Astrocyte of the spinal cord (primary cell): ENCODE measurements at places on chromosomes 6 and 20.
A peak's percentile ranks its signal among the peaks of the same experiment; 100 is the strongest.

- DNase-seq = no peak
Measured at GRCh38 chr6:91127752-91128151, 540.9 kb upstream of the MAP3K7 start.

DNA sequence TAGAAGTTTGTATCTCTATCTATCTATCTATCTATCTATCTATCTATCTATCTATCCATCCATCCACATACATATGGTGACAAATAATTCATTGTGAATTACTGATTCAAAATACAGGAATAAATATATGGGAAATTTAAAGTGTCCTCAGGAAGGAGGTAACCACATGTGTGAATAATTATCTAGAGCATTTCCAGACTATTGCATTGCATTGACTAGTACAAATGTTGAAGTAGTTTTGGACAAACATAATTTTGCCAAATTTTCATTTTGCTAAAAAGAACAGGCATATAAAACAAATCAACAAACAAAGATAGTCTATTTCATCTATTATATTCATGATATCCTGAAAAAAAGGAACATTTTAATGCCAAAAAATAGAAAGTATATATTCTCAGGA, 192.7 kb downstream of the UTRN start:
- no peak for DNase-seq

DNA sequence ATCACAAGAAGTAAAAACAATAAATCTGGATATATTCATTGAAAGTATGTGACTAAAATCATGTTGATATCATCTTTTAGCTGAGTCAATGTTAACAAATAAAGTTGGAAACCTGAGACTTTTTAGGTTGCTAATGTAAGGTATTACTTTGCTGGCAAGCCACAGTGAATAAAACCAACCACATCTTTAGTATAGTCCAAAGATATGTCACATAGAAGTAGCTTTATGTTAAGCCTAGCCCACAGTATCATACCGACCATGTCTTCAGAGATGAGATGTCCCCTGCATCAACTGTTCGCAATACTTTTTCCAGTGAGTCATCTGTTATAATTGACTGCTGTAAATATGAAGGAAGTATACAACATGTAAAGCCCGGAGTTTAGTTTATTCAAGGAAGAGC, 107.6 kb upstream of the MCHR2 start:
- DNase-seq = no peak

GRCh38 chr6:147281895-147282565, 77.8 kb downstream of the STXBP5 start:
- DNase-seq = no peak

- no peak for DNase-seq
Measured at GRCh38 chr6:34027445-34027936, 118.4 kb downstream of the GRM4 start.

DNA sequence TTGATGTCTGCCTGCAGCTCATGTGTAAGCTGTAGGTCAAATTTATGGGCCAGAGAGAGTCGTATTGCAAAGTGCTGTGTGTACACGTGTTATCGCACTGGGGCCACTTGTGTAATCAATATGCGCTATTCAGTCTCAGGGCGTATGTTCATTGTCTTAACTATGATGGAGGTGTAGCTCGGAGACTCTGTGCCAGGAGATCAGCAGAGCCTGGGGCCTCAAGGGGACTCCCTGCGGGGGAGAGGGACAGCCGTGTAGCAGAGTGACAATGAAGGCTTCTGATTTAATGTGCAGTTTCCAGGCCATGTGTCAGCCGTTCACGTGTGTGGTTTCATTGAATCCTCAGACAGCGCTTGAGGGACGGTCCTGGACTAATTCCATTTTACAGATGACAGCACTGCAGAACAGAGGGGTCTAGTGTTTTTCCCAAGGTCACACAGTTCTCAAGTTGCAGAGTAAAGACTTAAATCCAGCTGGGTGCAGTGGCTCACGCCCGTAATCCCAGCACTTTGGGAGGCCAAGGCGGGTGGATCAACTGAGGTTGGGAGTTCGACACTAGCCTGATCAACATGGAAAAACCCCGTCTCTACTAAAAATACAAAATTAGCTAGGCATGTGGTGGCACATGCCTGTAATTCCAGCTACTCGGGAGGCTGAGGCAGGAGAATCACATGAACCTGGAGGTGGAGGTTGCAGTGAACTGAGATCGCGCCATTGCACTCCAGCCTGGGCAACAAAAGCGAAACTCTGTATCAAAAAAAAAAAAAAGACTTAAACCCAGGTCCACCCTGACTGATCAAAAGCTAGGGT, 242.5 kb downstream of the PREX1 start:
- no peak for DNase-seq

GRCh38 chr6:105569706-105570105, 166.8 kb upstream of the PREP start:
- no peak for DNase-seq

GRCh38 chr20:63434599-63435378, 37.7 kb downstream of the KCNQ2 start:
- peak; percentile 13 for DNase-seq

- no peak for DNase-seq
Measured at GRCh38 chr6:12798326-12798725, 81.8 kb downstream of the PHACTR1 start.

DNA sequence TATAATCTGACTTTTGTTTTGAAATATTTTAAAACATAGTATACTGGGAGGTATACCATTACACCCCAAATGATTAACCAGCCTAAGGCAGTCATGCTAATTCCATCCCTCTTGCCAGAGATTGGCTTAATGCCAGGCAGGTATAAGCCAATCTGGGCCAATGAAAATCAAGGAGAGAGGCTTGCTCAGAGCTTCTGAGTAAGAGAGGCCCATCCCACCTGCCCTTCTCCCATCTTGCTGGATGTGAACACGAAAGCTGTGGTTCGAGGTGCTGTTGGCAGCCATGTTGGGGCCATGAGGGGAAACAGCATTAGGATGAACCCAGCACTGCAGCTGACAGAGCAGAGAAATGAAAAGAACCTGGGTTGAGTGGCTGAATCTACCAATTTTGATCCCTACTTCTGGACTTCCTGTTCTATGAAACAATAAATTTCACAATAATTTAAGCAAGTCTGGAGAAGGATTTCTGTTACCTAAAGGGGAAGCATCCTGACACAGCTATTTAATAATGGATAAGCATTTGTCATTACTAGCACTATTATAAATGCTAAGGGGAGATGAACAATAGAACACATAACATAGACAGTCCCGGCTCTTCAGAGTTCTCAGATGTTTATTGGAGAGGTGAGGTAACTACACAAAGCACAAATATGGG, 152.3 kb downstream of the CDC5L start:
- DNase-seq = no peak

GRCh38 chr20:37690626-37691369, 3.0 kb upstream of the CTNNBL1 start:
- DNase-seq = no peak

DNA sequence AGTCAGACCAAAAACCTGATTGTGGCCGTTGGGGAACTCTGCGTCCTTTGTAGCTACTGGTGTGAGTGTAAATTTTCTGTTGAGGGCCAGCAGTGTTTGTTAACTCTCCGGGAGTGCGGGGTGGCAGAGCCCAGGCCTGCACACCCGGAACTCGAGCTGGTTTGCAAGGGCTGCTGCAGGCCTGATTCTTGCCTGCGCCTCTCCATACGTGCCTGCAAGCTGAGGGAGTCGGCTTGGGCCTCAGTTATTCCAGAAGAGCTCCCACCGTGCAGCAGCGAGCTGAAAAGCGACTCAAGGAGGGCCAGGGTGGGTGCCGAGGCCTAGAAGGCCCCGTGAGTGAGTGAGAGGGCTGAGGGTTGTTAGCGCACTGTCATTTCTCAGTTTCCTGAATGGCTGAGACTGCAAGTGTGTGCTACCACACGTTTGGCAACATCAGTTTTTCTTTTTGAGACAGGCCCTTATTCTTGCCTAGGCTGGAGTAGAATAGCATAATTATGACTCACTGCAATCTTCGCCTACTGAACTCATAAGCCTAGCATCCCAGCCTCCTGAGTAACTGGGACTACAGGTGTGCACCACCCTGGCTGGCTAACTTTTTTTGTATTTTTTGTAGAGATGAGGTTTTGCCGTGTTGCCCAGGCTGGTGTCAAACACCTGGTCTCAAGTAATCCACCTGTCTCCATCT, 33.9 kb upstream of the KIF13A start:
- DNase-seq = no peak

DNA sequence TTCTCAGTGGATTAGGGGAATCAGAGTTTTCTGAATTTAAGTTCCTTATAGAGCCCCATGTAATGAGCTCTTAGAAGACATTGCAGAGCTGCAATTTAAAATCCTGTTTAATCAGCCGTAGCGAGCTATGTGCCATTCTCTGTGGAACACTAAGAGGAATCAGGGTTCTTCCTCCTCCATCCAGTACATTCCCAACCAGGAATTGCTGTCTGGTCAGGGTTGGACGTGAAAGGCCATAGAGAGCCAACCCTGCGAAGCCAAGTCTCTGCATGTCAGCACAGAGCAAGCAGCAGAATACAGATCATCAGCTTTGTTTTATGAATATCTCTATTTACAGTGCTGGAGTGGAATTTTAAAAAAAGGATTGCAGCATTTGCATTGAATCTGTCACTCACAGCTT, 366.0 kb downstream of the LAMA2 start:
- no peak for DNase-seq

DNA sequence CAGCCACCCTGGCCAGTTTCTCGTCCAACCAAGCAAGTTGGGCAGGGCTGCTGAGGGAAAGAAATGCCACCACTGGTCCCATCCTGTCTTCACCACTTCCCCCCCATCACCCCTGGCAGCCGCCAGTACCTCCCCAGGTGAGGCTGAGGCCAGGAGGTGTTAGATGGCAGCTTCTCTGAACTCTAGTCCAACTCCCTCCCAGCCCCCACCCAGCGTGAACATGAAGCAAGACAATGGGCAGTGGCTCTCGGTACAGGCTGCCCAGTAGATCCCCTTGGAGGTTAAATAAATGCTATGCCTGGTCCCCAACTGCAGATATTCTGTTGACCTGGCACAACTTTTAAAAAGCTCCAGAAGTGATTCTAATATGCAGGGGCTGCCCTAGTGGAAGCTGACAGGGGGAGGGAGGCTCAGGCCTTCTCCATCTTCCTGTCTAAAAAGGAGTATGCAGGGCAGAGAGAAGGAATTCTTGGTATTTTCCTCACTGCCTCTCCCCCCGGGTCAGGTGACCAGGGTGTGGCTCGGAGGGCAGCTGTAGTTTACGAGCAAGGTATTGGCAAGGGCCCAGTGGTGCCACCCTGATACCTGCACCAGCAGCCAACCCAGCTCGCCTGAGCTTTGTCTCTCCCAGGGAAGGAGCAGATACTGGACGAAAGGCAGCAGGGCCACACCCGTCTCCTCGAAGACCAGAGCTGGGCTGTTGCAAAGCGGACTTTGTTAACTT, 25.7 kb downstream of the KCNK5 start:
- no peak for DNase-seq

GRCh38 chr6:50510361-50510760, 203.0 kb upstream of the TFAP2D start:
- DNase-seq = no peak

GRCh38 chr6:158006331-158006730, 24.7 kb downstream of the SYNJ2 start:
- no peak for DNase-seq

- no peak for DNase-seq
Measured at GRCh38 chr6:150719099-150719766, 119.5 kb downstream of the PLEKHG1 start.

- DNase-seq = no peak
Measured at GRCh38 chr20:57174737-57175136, 91.7 kb downstream of the BMP7 start.

- DNase-seq = no peak
Measured at GRCh38 chr6:49463612-49463967, 420 bp downstream of the CENPQ start.

GRCh38 chr6:42745083-42745639, 742 bp downstream of the TBCC start:
- DNase-seq = peak; percentile 54

GRCh38 chr6:127216810-127217789, 49.6 kb upstream of the RNF146 start:
- DNase-seq = no peak

DNA sequence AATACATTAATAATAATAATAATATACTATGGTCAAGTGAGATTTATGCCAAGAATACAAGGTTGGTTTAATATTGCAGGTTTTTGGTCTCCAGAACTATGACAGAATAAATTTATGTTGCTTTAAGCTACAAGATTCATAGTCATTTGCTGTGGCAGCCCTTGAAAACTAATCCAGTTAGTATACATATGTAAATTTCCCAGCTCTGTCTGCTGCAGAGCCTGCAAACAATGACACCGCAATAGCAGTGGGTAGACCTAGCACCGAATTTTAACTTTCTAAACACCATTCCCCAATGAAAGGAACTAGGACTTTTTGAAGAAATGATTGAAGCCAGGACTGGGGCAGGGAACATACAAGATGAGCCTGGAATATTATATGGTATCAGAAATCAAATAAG, 647.7 kb upstream of the NRSN1 start:
- no peak for DNase-seq

- DNase-seq = peak; percentile 6
Measured at GRCh38 chr6:167906899-167907298, 80.2 kb downstream of the AFDN start.

DNA sequence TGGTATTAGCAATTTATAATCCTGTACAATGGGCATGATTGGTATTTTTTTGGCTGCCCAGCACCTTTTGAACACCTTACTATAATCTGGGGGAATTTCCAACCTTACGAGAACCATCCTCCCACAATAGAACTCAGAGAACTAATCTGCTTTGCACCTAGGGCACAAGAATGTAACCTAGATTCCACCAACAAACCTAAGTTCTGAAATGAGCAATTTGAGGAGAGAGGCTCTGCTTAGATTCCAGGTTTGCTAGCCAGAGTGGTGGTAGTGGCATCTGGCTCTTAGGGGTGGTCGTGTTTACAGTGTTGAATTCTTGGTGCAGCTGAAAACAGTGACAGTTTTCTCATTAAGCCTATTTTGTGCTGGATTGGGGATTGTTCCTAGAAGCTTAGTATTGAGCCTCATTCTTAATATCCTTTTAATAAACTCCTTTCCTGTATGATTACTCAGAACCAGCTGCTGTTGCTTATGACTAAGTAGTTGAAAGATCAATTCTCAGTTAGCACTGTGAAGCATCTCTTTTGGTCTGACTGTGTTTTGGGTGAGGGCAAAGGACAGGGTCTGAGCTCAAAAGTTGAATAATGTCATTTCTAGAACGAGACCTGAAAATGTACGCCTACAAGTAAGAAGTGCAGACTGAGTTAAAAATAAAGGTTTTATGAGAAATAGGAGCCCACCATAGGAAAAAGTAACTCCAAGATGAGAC, 385.6 kb downstream of the CDKAL1 start:
- no peak for DNase-seq

- DNase-seq = no peak
Measured at GRCh38 chr6:70353448-70353847, 50.6 kb upstream of the COL9A1 start.

- DNase-seq = no peak
Measured at GRCh38 chr20:54626126-54626525, 150.7 kb downstream of the DOK5 start.
